ENCODE measurements at places on chromosomes 13 and 19.

DNA sequence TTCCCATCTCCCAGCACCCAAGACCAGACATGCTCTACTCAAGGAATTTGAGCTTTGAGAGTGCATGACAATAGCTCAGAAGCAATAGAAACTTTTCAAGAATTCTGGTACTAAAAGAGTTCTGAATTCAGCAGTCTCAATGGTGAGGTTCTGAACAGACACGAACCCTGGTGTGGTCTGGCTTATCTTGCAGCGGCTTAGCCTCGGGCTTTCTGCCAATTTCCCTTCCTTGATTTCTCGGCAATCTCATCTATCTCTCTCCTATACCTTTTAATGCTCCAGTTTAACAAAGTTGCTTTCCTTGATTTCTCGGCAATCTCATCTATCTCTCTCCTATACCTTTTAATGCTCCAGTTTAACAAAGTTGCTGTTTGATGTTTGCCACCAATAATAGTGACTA, 174.6 kb downstream of the SPRY2 start:
- no peak for DNase-seq

GRCh38 chr13:85216576-85216975, 582.6 kb downstream of the SLITRK6 start:
- DNase-seq: no peak

- DNase-seq: no peak
Observed at GRCh38 chr13:32173881-32174280, 141.3 kb downstream of the ZAR1L start.

GRCh38 chr19:16369664-16370576, 45.3 kb downstream of the KLF2 start:
- no peak for DNase-seq

DNA sequence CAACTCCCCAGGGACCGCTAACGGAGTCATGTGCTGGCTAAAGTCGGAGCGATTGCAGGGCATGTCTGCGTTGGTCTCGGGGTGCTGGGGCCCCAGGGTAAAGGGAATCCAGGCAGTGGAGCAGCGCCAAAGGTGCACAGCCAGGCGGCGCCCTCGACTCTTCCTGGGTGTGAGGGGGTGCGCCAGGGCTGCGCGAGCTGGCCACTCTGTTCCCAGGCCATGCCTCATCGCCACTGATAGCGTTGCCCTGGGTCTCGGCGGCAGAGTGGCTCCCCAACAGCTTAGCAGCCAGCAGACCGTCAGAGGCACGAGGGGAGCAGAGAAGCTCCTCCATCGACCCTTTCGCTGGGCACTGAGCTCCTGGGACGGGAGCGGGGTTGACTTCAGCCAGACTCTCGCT, 152.7 kb downstream of the B3GLCT start:
- no peak for DNase-seq

DNA sequence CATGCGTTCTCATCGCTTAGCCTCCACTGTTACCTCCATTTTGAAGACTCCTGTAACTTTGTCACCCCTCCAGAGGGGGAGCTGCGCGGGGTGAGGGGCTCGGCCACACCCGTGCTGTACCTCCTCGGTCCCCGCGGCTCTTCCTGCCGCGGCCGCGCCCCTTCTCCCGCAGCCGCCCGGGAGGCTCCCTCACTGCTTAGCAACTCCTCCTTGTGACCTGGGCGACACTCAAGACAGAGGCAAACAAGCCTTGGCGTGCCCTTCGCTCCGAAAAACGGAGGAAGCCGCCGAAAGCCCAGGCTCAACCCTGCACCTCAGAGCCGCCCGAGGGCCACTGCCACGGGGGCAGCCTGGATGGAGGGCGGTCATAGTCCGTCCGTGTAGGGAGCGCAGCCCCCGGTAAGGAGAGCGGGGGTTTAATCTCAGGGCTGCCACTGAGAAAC, 494.3 kb downstream of the FOXO1 start:
- no peak for DNase-seq

Measured in activated T-cell treated with anti-CD3 and anti-CD28 coated beads, Interleukin-2, amount 50 U/mL, for 72 hours (primary cell).